ENCODE measurements at places on chromosomes 11 and 22.

GRCh38 chr11:117833401-117833891, 8.9 kb upstream of the FXYD2 start:
- no peak for DNase-seq

GRCh38 chr11:121773076-121773475, 320.3 kb upstream of the SORL1-AS1 start:
- DNase-seq = no peak

GRCh38 chr11:96969251-96969650, 579.4 kb downstream of the JRKL start:
- DNase-seq = no peak

DNA sequence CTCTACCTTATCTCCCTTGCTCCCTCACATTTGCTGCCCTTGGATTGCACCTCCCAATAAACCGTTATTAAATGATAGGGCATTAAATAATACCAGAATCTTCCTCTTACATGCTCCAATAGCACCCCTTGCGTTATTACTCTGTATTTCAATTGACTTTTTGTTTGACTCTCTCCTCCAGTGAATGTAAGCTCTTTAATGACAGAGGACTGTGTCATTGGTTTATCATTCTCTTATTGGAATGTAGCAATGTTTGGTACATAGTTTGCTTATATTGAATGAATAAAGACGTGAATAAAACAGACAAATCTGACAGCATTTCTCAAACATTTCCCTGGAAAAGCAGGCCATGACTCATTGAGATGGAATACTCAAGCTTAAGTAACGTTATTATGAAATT, 8.7 kb upstream of the MPEG1 start:
- DNase-seq = no peak

GRCh38 chr11:119666463-119667131, 62.4 kb downstream of the NECTIN1 start:
- peak; percentile 68 for DNase-seq

DNA sequence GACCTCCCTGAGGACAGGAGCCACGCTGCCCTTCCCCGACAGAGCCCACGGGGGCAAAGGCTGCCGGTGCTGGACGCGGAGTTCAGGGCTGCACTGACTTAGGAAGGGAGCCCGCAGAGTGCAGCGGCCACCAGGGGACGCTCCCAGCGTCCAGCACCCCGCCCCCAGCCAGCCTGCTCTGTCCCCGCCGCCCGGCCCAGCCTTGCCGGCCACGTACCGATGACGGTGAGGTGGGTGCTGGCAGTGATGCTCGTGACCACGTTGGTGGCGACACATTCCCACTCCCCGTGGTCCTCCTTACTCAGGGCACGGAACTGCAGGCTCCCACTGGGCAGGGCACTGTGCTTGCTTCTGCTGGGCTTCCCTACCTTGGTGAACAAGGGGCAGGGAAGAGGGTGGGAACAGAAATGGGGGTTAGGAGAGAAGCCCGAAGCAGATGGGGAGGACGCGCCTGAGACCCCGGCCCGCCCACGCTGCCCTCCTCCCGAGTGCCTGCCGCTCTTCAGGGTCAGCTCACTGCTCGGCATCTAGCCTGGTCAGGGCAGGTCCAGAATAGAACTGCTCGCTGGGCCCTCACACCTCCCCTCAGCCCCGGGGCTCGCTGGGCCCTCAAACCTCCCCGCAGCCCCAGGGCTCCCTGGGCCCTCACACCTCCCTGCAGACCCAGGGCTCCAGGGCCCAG, 25.9 kb downstream of the IGSF9B start:
- no peak for DNase-seq

DNA sequence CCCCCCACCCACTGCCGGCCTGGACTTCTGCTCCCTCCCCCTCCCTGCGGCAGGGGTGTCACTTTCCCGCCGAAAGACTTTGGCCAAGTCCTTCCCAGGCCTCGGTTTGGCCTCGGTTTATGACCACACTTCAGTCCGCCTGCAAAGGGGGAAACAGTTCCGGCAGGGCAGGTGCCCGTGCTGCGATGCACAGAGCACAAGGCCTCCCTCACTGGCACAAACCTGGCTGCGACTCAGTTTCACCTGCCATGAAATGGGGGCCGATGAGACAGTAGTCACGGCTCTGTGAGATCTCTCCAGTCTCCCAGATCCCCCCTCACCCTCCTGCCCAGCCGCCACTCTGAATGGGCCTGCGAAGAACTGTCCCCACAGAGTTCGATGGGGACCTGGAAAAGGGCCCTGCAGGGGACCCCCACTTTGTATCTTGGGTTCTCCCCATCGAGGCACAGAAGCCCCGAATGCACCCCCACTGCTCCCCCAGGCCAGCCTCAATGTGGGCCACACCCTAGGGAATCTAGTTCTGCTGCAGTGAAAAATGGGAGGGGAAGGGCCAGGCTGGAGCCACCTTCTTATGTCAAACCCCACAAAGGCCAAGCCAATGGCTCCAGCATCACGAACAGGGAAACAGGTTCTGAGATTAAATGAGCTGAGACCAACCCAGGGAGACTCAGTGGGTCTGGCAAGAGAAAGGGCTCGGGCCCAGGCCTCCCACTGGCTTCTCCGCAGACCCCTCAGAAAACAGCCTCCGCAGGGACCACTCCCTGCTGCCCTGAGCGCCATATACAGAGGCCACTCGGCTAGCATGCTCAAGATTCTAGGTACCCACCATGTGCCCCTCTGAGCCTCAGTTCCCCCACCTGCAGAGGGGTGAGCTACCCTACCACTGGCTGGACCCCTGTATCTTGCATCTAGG, 29.0 kb downstream of the ARVCF start:
- DNase-seq = no peak

- DNase-seq = no peak
Observed at GRCh38 chr11:111082664-111083063, 162.9 kb upstream of the POU2AF2 start.

- peak; percentile 100 for DNase-seq
Observed at GRCh38 chr11:83156144-83156995, 561 bp upstream of the PCF11 start.

GRCh38 chr11:72114570-72114969, 2.1 kb upstream of the ANAPC15 start:
- no peak for DNase-seq

DNA sequence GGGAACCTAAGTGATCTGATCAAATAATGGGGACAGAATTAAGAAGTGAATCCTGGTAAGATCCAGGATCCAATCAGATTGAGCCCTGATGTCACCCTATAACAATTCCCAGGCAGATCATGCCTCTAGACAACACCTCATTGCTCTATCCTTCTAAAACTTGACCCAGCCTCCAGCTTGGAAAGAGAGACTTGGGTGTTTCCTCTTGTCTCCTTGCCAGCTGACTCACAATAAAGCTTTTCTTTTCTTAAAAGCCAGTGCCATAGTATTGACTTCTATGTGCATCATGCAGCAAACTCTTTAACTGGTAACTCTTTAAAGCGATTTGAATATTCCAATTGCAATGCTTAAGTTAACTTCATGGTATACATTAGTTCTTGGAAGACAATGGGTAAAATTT, 109.6 kb upstream of the CHORDC1 start:
- no peak for DNase-seq

- DNase-seq = no peak
Observed at GRCh38 chr11:25317216-25317615, 820.4 kb downstream of the LUZP2 start.

- no peak for DNase-seq
Observed at GRCh38 chr22:31836010-31836409, 82.2 kb downstream of the DEPDC5 start.

- no peak for DNase-seq
Observed at GRCh38 chr11:108693852-108694251, 29.0 kb downstream of the DDX10 start.

DNA sequence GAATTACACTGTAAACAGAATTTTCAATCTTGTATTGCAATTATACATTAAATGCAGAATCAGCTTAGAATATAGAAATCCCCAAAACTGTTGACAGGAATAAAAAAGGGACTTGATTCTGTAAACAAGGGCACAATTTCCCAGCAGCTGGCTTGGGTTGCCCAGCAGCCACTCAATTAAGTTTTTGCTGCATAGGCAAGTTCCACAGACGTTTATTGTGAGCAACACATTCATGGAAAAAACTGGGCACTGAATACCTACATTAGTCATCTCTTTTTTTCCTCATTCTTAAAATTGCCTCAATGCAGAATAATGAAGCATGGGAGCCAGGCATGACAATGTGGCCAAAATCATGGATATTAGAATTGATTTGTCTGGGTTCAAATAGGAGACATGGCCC, 421.8 kb upstream of the ANO5 start:
- no peak for DNase-seq

GRCh38 chr22:37509059-37509860, 10.0 kb downstream of the CARD10 start:
- no peak for DNase-seq

- DNase-seq = no peak
Observed at GRCh38 chr11:70414341-70415100, 16.2 kb downstream of the CTTN start.

DNA sequence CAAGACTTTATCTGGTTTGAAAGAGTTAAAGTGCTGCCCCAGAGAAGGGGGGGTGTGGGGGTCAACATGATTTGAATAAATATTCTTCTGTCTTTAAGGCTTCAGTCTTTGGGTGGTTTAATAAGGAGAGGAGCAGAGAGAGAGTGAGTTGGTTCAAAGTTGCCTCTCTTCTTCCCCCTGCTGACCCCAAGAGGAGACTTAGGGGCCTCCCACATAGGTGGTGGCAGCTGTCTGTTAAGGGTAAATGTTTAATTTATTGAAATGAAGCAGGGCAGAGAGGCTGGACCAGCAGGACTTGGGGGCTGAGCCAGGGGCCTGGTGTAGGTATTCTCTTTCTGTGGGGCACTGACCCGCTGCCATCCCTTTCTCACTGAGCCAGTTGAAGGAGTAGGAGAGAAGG, 5.5 kb downstream of the POU2F3 start:
- DNase-seq = no peak

DNA sequence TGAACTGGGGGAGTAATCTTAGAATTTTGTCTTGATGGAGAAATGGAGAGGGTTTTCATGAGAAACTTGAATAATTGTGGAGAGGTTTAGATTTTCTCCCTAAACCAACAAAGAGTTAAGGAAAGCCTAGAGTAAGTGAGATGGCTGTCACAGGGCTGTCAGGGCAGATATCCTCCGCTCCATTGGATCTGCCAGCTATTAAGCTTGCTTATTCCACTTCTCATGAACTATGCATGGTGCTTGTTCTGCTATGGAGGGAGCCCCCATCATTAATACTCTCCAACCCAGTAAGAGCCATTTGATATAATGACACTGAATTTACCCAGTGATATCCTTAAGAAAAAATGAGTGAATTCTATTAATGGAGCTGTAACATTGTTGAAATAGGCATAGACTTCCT, 342.8 kb upstream of the MTNR1B start:
- no peak for DNase-seq

DNA sequence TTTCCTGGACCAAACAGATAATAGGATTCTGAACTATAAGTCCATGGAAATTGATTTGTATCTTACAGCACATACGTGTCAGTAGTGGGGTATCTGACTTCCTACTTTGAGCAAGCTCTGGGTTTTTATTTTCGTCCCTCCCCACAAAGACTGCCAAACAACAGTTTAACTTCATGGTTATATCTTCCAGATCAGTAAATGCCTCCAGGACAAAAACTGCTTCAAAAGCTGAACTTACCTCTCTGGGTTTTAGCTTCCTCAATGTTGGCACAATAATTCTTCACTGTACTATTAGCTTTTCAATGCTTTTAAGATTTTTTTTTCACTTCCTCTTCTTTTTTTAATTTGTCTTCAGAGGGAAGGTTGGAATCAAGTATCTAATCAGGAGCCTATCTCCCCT, 4.2 kb upstream of the DPF2 start:
- DNase-seq = no peak

Measured in activated CD4-positive, alpha-beta T cell treated with anti-CD3 and anti-CD28 coated beads, Interleukin-10, Interleukin-2, amounts not matched to agents 100 ng/mL and 50 ng/mL, durations not matched to agents 16 hours and 8 hours (primary cell).